ENCODE measurements at places on chromosomes 6 and 20.

GRCh38 chr20:62572980-62573379 lies 69.3 kb upstream of the SLCO4A1 start:
- no peak for DNase-seq

GRCh38 chr6:160667639-160668481 lies 3.8 kb upstream of the LPA start:
- DNase-seq = peak; percentile 70

- DNase-seq = no peak
These were observed 28.8 kb upstream of the CCDC167 start for GRCh38 chr6:37528541-37528940.

DNA sequence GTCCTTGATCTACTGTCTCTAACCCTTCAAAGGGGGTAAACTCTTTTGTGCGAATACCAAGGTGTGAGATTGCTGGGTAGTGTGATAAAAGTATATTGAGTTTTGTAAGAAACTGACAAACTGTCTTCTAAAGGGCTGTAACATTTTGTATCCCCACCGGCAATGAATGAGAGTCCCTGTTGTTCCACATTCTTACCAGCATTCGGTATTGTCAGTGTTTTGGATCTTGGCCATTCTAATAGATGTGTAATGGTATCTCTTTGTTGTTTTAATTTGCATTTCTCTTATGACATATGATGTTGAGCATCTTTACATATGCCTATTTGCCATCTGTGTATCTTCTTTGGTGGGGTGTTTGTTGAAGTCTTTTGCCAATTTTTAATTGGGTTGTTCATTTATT lies 1090.7 kb downstream of the KIF16B start:
- no peak for DNase-seq

- no peak for DNase-seq
These were observed 83.9 kb downstream of the TULP4 start for GRCh38 chr6:158396136-158396535.

GRCh38 chr6:154012852-154013251 lies 26.2 kb upstream of the OPRM1 start:
- DNase-seq = no peak

DNA sequence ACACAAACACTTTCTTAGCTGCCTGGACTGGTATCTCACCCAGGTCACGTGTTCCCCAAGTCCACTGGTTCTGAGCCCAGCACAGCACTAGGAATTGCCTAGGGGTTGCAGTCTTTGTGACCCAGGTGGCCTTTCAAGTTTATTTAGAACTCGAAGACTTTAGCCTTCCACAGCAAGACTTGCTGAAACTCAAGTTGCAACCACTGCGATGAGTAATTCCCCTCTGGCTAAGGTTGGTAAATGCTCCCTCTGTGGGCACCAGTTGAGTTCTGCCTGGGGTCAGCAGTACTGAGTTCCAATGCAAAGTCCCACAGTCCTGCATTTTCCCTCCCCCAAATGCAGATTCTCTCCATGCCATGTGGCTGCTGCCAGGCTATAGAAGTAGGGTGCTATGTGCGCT lies 77.6 kb upstream of the MOCS1 start:
- DNase-seq = no peak

- DNase-seq = no peak
These were observed 17.5 kb downstream of the SPDEF start for GRCh38 chr6:34538581-34538980.

DNA sequence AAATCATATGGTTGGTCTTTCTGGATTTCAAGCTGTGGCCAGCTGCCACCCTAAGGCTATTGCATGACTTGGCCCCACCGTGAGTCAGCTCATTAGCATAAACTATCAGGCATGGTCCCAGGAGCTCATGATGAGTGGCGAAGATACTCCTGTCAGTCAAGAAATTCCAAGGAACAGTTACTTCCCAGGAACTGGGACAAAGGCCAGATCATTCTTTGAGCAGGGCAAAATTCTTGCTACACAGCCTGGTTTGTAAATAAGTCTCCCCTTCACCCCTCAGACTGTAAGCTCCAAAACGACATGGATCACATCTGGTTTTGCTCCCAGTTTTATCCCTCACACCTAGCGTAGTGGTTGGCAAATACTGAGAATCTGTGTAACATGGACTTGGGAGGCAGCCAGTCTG lies 33.0 kb upstream of the KIAA1586 start:
- no peak for DNase-seq

- peak; percentile 80 for DNase-seq
These were observed 2.9 kb upstream of the SNRPB start for GRCh38 chr20:2473516-2473915.

GRCh38 chr6:31821301-31822035 lies 6.1 kb upstream of the HSPA1B start:
- DNase-seq = peak; percentile 82

GRCh38 chr6:71524201-71524600 lies 235.6 kb downstream of the OGFRL1 start:
- no peak for DNase-seq

- no peak for DNase-seq
These were observed 78.2 kb downstream of the THBS2 start for GRCh38 chr6:169175360-169175887.

DNA sequence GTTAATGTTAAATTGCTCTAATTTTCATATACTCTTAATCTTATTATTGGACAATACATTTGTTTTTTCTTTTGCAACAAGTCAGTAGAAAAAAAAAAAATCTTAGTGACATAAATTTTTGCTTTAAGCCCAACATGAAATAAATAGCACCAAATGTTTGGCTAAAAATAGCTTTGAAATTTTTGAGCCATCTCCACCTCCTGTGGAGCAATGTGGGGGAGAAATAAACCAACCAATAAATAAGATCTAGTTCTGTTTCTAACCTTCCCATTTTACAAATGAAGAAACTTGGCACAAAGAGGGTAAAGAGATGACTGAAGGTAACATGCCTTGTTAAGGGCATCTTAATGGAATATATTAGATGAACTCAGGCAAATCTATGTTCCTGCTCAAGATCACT lies 91.4 kb downstream of the PRKN start:
- no peak for DNase-seq

DNA sequence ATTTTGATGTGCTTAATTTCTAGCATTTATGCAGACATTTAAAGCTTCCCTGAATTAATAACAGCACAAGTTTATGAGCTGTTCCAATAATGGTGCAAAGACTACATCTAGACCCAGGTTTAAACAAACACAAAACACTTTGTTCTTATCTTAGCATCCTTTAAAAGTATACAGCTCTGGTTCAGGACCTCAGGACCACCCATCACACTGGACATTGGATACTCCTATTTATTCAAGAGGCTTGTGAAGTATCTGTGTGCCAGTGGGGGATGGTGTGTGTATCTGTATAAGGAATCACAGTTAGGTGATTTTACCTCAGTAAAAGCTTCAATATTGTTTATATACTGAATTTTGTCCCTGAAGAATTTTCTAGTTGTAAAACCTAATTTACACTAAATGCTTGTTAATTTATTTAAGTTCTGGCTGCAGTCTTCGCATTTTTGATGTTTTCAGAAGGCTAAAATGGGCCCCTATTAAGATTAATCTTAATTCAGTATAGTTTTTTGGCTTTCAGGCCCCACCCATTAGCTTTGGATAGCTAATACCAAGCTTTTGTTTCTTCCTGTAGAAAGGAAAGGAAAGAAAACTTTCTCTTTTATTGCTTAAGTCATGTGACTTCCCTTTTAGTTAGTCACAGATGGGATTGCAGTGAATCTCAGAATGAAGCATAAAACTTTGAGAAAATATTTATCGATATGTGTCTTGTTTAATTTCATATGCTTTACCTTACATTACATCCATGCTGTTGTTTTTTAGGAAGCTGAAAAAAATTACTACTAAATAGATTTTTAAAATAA lies 13.1 kb downstream of the LIN28B start:
- DNase-seq = no peak

DNA sequence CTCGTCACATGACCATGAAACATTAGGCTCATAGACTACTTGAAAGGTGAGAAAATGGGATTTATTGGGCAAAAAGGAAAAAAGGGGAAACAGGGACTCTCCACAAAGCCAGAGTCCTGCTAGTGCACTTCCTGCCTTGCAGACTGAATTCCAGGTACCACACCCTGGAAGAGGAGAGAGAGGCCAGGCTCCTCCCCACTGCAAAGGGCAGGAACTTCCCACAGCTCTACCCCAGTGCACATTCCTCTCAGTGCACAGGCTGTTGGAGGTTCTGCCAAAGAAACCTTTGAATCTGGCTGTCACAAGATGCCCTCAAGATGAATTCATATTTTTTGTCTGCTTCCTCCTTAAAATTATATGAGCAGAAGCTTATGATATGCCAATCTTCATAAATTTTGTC lies 920.4 kb upstream of the GJE1 start:
- no peak for DNase-seq

GRCh38 chr6:4396044-4396443 lies 260.7 kb upstream of the ECI2 start:
- DNase-seq = no peak

DNA sequence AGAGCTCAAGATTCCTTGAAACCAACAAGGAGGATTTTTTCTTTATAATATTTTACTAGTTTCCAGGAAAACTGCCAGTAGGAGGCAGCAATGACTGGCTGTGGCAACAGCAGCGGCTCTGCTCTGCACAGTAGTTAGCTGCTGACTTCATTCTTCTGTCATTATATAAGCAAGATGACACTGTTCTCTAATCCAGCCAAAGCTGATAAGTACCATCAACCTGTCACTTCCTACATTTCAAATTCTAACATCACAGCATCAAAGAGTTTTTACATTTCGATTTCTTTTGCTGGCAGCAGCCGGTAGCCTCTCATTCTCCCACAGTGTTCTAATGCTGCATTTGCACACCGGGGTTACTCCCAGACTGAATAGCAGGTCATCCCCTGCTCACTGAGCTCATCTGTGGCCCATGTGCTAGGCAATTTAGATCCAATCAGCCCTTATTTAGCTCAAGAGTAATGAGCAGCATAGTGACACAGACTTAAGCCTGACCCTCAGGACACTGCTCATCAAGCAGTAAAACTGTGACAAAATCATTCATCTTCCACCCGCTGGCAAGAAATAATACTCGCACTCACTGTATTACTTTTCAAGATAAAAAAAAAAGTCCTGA lies 67.8 kb downstream of the MMS22L start:
- peak; percentile 71 for DNase-seq

- no peak for DNase-seq
These were observed 19.4 kb downstream of the NOL4L start for GRCh38 chr20:32565735-32566032.

DNA sequence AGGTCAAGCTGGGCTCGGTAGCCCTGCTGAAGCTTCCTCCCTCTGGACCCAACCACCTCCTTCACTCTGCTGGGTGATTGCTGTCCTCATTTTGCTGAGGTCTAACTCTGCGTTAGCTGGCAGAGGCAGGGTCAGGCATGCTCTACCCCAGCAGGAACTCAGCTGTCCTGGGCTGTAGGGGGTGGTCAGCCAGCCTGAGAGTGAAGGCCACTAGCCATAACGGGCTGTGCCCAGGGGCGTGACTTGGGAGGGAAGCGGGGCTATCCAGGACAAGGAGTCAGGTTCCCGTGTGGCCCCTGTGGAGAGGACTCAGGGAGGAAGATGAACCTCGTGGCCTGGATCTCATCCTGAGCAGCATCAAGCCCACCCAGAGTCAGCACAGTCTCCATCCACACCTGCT lies 761 bp downstream of the CST5 start:
- no peak for DNase-seq

DNA sequence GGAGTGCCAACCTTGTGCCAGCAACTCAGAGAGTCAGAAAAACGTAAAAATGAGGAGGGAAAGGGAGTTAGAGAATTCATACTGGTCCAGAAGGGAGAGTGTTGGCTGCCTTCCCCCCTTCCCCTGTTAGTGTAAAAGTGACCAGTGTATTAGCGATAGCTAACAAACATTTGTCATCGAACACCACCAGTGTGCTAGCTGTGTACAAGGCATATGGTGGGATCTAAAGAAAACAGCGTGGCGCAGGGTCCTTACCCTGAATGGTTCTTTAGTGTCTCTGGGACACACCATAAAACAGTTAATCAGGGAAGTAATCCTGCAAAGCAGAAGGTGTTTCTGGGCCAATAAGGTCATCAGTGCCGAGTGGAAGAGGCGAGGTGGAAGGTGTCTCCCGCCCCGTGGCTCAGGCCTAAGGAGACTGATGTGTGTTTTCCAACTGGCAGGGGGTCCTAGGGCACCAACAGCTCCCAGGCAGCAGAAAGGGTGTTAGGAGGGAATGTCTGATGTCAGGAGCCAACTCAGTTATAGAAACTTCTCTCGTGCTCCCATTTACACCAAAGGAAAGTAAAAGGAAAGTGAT lies 91.9 kb downstream of the TCP11 start:
- DNase-seq = no peak

DNA sequence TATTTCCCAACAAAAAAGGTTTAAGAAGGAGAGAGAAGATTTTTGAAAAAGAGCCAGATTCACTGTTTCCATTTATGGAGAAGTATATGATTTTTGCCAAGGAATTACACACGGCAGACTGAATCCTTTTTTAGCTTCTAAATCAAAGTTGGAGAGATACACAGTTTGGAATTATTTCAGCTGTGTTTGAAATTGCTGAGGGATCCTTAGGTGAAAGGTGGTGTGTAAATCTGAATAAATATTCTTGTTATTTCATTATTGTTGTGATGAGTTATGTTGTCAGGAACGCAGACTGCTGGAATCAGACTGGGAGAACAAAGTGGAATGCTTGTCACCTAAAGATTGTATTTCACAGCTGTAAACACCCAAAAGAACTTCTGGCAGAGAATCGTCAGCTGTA lies 168.5 kb upstream of the AKIRIN2 start:
- DNase-seq = no peak

- no peak for DNase-seq
These were observed 830 bp upstream of the CYP24A1 start for GRCh38 chr20:54174457-54175175.

GRCh38 chr6:154462425-154462824 lies 48.1 kb downstream of the CNKSR3 start:
- DNase-seq = no peak

DNA sequence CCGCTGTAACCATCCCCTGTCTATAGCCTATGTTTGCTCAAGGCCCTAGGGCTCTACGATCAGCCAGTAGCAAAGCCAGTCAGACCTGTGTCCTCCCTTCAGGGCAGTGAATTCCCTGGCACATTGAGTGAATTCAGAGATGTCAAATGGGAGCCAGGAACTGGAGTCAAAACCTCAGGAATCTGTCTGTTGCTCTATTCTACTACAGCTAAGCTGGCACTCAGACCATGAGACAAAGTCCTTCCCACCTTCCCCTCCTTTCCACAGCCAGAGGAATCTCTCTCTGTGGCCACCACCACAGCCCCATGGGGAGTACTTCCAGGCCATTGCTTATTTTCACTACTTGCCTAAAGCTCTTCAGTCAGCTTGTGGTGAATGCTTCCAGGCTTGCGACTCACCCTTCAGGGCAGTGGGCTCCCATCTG lies 82.0 kb downstream of the PKIB start:
- no peak for DNase-seq

- no peak for DNase-seq
These were observed 267.2 kb downstream of the ADGRG6 start for GRCh38 chr6:142568857-142569597.

DNA sequence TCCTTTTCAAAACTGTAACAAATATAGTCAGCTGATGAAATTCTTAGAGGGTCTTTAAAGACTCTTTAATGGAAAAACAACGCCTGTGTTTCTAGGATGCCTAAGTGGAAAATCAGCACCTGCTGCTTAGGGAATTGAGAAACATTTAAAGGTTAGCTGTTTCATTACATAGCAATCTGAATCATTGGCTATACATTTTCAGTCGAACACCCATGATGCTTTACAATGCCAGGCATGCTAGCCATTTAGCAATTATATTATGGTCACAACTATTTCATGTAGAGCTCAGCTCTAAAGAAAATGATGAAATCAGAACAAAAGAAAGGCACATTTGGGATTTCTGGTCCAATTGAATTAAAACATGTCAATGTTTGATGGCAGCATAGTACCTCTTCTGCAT lies 270.3 kb upstream of the SYNCRIP start:
- no peak for DNase-seq

GRCh38 chr20:64146301-64146935 lies 17.8 kb upstream of the MYT1 start:
- no peak for DNase-seq

All from Karpas-422 (cell line).